Thyroid gland (tissue), 4 donors: ENCODE measurements at places on chromosomes 7 and 10. TPM values are rescaled to one million over a fixed set of nuclear protein-coding genes. Genes with fewer than 3 reads are reported as not detected.
A peak's percentile ranks its signal among the peaks of the same experiment; 100 is the strongest.

- no peak for DNase-seq
Measured at GRCh38 chr7:95534796-95535195, 49.1 kb downstream of the ASB4 start.

- no peak for DNase-seq
Measured at GRCh38 chr10:13412894-13413293, 64.8 kb upstream of the SEPHS1 start.

- no peak for DNase-seq
Measured at GRCh38 chr7:22566592-22566991, 66.6 kb upstream of the STEAP1B start.

GRCh38 chr10:121678631-121679174 is 80.5 kb upstream of the FGFR2 start:
- no peak for DNase-seq

- DNase-seq, result no peak
Measured at GRCh38 chr7:116170180-116170579, 40.2 kb upstream of the TES start.

DNA sequence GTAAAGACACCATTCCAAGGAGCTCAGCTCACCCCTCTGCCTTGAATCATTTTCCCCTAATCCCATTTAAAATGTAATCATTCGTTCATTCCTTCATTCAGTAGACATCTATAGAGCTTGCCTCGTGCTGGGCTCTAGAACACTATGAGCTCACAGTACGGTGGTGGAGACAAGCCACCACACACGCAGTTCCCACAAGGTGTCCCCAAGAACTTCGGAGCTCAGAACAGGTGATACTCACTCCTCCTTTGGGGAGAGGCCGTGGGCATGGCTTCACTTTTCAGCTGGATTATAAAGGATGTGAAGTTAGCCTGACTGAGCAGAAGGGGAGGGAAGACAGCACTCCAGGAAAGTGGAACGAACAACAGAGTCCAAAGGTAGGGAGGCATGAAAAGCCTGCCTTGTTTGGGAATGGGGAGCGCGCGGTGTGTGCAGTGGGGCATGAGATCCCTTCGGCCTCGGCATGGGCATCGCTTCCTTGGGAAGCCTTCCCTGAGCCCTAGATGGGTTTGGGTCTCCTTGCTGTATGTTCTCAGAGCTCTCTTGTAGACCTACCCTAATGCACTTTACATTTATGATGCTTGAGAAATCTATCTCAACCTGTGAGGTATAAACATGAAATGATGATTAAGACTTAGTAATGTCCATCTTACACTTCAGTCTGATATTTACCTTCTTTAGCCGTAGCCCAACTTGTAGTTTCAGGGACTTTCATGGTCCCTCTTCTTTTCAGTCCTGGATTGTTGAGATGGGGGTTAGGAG is 809 bp upstream of the OGA start:
- DNase-seq, result peak; percentile 47

DNA sequence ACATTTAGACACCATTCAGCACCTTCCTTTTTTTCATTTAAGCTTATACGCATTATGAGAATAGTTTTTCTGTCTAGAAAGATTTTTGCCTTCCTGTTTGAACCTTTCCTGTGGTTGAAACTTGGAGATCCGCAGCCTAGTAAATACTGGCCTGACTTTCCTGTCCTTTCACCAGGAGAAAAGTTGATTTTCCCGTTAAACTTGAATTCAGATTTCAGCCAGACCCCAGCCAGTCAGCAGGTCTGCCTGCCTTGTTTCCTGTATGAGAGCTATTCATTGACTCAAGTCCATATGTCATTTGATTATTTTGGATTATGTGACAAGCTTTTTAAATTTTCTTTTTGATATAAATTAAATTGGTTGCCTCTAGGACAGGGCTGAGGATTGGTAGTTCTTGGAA is 71.5 kb downstream of the EVX1 start:
- no peak for DNase-seq

DNA sequence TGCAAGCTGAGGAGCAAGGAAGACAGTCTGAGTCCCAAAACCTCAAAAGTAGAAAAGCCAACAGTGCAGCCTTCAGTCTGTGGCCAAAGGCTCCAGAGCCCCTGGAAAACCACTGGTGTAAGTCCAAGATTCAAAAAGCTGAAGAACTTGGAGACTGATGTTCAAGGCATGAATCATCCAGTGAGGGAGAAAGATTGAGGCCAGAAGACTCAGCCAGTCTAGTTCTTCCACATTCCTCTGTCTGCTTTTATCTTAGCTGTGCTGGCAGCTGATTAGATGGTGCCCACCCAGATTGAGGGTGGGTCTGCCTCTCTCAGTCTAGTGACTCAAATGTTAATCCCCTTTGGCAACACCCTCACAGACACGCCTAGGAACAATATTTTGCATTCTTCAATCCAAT is 20.1 kb upstream of the MDFIC start:
- no peak for DNase-seq

DNA sequence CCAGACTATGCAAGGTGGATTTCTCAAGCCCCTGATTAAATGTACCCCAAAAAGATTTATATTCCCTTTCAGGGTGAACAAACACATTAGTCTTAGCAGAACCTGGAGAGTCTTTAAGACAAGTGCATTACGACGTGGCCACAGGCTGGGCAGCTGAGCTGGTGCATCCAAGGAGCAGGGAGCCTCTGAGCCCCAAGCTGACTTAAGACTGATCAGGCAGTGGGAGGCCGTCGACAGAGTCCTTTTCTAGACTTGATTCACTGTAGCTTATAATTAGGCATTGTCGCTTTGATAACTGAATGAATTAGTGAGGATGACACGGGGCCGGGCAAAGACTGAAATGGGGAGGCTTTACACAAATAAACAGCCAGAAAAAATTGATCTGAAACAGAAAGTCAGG is 353.2 kb downstream of the GPAM start:
- no peak for DNase-seq

- DNase-seq, result no peak
Measured at GRCh38 chr10:49322371-49323170, 23.6 kb downstream of the C10orf71 start.

DNA sequence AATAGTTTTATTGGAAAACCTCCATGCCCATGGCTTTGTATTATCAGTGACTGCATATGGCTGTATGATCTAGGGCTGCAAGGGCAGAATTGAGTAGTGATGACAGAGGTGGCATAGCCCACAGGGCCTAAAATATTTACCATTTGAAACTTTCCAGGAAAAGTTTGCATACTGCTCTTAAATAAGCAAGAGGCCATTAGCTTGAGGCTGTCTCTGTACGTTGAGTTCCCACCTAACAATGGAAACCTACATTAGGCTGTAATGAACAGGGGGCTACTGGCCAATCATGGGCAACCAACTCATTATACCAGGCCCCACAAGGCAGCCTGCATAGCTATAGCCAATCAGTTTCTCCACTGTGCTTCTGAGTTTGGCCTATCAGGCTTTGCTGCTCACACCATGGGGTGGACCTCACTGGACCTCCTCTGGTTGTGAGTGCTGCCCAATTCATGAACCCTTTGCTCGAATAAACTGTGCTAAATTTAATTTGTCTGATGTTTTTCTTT is 673 bp upstream of the ST8SIA6 start:
- DNase-seq, result no peak

GRCh38 chr7:41887416-41887815 is 184.5 kb upstream of the INHBA start:
- DNase-seq, result no peak

DNA sequence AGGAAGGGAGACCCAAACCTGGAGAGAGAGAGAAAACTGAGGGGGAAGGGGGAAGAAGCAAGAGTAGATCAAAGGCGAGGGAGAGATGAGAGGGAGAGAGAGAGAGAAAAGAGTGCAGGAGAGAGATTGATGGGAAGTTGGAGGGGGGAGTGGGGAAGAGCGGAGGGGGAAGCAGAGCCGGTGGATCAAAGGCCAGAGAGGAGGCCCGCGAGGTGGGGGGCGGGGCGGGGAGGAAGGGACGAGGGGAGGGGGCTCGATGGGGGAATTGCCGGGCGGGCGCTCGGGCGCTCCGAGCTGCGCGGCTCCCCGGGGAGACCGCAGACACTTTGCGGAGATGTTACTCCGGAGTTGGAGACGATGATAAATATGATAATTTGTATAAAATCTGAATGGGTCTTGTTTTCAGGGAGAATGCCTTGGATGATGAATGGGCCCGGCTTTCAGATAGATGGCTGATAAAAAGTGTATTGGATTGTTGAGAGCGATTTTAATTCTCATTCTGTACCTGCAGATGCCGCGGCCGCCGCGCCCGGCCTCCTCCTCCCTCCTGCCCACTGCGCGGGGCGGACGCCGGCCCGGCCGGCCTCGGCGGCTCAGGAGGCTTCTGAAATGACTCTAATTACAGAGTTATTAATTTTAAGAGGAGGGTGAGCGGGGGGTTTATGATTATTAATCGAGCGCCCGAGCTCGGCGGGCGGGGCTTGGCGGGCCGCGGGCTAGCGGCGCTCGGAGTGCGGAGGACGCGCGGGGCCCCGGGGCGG is 21.4 kb upstream of the PAX2 start:
- DNase-seq, result no peak

DNA sequence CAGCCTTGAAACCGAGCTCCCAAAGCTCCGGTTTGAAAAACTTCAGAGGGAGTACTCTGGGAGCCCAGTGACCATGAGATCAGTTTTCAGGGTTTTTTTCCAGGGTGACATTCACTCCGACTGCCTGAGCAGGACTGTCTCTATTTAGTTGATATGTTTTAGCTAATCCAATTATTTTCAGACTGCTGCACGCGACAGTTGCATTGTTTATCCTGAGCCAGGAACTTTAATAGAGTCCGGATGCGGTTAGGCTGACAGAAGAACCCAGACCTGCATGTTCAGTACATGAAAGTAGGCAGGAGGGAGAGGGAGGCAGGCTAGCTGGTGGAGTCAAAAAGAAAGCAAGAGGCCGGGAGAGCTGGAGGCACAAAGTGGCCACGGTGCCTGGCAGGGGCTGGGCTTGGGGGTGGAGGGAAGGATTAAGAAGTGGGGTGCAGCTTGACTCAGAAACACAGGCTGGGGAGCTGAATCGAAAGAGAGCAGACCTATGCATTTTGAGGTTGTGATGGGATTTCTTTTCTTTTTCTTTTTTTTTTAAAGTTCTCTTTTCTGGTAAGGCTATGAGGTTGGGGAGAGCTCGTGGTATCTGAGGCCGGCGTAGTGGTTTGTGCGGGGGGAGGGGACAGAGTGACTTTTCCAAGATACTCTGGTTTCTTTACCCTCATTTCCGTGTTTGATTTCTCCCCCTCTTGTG is 5.7 kb downstream of the GATA3 start:
- no peak for DNase-seq

Gene LOXL4
- 11.9 TPM for total RNA-seq

Gene ZSCAN21
- total RNA-seq, result 14.0 TPM

Gene DOCK1
- 99.4 TPM for total RNA-seq

Gene TMEM176B
- total RNA-seq, result 14.5 TPM

Gene GDF2
- total RNA-seq, result not detected

Gene CHST3
- 12.5 TPM for total RNA-seq

Gene SPOCK2
- 4.3 TPM for total RNA-seq

Gene SPDYE9
- total RNA-seq, result not detected

Gene FXYD4
- not detected for total RNA-seq

Gene HOXA5
- 4.0 TPM for total RNA-seq

Gene TEX36
- total RNA-seq, result not detected

Gene SKIDA1
- total RNA-seq, result 3.1 TPM

Gene BRAF
- total RNA-seq, result 77.3 TPM

Gene SNCG
- total RNA-seq, result 11.5 TPM
